ENCODE measurements at places on chromosomes 11 and 22.

DNA sequence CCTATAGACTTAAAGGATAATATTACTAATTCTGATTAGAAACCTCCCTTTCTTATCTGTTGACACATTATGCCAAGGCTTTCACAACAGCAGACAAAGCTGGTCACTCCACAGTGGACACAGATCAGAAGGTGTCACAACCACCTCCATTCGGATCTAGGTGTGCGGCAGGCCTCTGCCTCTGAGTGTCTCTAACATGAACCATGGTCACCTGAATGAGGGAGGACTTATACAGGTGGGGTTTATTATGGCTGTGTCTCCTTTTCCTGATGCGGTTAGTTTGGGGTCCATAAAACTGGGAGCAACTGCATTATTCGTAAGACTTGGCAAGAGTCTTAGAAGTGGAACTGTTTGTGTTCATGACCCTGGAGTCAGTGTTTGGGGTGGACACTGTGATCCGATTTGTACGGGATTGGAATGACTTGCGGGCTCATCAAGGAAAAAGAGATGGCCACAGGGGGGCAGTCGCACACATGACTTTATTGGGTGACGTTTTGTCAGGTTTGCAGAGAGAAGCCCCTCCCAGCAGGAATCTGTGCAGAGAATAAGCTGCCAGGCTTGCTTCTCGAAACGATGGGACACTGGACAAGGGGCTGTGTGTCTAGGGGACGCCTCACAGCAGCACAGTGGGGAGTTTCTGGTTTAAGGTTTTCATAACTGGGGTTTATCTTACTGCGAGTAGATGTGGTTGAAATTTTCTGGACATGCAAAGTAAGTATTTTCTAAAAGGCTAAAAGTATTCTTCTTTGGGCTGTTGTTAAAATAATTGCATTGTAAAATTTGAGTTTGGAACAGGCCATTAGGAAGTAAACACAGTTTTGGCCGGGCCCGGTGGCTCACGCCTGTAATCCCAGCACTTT, 90.6 kb downstream of the GAB4 start:
- peak; percentile 54 for DNase-seq

DNA sequence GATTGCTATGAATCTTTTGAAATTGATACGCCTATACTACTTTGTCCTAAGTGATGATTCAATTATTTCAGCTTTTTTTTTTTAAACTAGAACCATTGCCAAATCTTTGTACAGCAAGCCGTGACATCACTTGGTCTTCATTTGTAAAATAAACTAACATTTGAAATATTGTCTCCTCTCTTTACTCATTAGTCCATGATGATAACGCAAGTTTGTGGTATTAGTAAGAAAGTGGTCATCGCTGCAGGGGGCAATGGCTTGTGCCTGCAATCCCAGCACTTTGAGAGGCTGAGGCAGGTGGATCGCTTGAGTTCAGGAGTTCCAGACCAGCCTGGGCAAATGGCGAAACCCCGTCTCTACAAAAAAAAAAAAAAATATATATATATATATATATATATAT, 12.9 kb upstream of the ARHGAP42 start:
- DNase-seq, result no peak

GRCh38 chr22:23531966-23532705, 48.0 kb downstream of the IGLL1 start:
- DNase-seq, result no peak

DNA sequence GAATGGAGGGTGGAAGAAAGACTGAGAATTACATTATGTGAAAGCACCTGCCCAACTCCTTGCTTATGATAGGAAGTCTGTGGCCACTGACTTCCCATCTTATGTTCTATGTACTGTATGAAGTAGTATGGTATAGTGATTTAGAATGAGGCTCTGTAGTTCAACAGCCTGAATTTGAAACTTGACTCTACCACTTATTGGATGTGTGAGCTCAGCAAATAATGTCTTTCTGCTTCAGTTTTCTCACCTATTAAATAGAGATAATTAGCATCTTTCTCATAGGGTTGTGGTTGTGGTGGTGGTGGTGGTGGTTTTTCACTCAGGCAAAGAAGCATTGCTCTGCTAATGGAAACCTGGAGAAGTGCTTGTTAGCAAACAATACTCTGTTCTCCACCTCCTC, 121.6 kb downstream of the PAX6 start:
- DNase-seq, result no peak

DNA sequence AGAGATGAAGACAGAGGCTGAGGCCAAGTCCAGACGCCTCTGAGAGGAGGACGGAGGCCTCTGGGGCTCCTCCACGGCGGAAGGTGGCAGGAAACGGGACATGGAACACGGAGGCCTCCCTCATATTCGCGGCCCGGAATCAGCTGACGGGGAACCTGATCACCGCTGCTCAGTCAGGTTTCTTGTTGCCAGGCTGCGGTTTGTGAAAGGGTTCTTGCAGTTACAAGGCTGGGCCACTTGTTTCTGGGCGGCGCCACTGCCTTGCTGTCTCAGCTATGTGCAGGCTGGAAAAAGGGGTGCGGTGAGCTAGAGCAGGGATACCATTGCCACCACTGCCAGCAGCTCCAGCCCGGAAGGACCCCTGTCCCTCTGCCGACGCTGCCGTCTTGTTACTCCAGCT, 10.0 kb upstream of the MMP1 start:
- DNase-seq, result no peak

GRCh38 chr22:17137861-17138425, 16.8 kb upstream of the TMEM121B start:
- DNase-seq, result no peak

DNA sequence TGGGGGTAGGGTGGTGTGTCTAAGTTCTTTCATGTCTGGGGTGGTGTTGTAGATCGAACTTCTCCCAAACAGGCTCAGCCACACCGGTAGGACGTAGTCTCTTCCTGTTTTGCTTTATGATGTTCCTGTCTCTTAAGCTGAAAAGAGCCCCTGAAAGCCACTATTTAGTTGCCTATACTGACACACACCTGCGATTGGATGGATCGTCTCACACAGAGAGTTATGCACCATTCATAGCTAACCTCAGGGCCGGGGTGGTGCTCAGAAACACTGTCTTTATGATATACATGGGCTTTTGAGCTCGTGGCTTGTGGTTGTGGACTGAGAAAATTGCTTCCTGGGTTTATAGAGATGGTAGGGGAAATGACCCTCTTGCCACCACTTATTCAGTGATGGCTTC, 137.6 kb downstream of the TEAD1 start:
- DNase-seq, result no peak

- no peak for DNase-seq
Measured at GRCh38 chr22:44325718-44326490, 13.2 kb upstream of the SHISAL1 start.

GRCh38 chr11:119785131-119785530, 56.1 kb upstream of the NECTIN1 start:
- no peak for DNase-seq

- DNase-seq, result no peak
Measured at GRCh38 chr11:32821517-32821916, 8.2 kb upstream of the PRRG4 start.

DNA sequence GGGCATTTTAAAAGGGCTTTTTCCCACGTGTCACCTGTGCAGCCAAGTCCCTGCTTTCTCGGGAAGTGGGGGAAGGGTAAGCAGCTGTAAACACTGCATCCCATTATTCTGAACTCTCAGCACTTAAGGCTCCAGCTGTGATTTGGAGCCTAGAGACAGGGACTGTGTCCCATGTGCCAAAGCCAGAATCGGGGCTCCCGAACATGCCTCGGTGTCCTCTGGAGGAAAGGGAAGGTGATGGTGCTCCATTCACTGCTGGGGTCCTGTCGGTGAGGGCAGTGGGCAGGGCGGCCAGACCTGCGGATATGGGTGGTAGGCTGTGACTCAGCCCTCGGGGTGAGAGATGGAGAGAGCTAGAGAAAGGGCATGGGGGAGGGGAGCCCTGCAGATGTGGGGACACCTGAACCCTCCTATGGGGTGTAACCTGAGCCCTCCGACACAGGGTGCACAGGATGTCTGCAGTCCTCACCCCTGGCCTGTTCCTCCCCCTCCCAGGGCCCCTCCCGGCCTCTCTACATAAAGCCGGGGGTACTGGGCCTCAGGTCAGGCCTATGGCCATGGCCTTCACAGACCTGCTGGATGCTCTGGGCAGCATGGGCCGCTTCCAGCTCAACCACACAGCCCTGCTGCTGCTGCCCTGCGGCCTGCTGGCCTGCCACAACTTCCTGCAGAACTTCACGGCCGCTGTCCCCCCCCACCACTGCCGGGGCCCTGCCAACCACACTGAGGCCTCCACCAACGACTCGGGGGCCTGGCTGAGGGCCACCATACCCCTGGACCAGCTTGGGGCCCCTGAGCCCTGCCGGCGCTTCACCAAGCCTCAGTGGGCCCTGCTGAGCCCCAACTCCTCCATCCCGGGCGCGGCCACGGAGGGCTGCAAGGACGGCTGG, 31.8 kb downstream of the CAPN1 start:
- DNase-seq, result no peak

- DNase-seq, result no peak
Measured at GRCh38 chr22:23529166-23530103, 50.7 kb downstream of the IGLL1 start.

GRCh38 chr22:35381424-35382009, 621 bp downstream of the HMOX1 start:
- DNase-seq, result no peak

DNA sequence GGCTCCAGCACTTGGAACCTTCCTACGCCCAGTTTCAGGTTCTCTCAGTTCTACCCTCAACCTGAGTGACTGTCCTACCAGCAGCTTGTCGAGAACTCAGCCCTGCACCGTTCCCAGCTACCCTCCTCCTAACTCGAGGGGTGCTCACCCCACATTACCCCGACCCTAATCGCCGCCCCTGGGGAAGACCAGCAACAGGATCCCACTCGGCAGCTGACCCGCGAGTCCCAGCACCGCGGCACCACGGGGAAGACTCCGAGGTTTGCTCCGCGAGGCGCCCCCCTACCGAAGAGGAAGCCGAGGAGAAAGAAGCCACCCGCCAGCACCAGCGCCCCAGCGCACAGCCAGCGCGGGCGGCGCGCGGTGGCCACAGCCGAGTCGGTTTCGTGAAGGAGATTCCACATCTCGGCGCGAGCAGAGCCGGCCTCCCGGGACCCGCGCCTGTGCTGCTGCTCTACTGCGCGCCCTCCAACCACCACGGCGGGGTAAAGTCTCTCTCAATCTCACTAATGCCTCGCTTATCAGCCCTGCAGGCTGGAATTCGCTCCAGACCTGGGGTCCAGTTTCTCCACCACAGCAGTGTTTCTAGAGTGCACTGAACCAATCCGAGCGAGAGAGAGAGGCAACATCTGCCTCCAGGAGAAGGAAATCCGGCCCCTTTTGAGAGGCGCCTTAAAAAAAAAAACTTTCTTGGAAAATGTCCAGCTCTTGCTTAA, at the start of gene FOLH1:
Gene FOLH1 (minus strand): TSS at position 597 of the 716 bp plus-strand sequence. CDS start 193 bp downstream, at position 404.
- no peak for DNase-seq

DNA sequence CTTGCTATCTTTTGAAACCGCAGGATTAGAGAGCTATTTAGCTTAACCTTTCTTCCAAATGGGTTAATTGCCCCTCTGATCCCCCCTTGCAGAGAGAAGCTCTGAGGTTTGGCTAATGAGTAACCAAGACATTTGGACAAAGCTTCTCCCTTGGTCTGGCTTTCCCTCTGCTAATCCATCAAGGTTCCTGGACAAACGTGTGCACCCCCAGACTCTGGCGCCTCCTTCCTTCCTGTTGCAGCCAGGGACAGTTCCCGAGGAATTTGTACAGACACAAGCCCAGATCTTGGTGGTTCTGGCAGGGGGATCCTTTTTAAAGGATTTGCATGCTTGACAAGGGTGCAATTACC, 1.6 kb downstream of the KIAA1671 start:
- DNase-seq, result no peak

DNA sequence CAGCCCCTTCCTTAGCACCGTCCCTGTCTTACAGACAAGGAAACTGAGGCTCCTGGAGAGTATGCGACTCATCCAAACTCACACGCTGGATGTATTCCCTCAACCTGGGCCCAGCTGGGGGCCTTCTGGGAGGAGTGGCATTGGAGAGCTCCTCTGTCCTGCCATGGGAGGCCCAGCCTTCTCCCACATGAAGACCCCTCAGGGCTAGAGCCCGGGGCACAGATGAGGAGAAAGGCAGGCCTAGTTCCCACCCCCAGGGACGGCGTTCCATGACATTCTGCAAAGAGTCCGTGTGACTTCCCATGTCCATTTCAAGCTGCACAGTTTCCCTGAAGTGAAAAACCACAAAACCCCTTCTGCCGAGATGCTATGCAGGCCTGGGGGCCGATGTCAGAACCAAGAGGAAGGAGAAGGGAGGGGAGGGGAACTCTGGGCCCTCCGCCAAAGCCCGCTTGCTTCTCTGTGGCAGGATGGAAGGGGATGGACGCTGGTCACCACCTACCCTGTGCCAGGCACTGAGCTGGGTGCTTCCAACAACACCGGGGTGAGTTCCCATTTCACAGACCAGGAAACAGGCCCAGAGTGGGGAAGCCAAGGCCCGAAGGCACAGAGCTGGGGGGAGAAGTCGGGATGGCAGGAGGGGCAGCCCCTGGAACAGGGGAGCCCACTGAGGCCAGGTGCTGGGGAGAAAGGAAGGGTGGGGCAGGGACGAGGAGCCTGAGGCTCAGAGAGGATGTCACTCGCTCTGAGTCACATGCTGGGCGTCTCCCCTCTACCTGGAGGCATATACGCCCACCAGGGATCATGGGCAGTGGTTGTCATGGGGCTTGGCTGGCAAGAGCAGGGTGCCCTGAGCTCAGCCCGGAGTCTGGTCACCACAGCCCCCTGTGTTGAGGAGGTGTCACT, 15.7 kb downstream of the RAC2 start:
- DNase-seq, result peak; percentile 62

GRCh38 chr22:36726007-36726380, 22.4 kb upstream of the CACNG2 start:
- DNase-seq, result no peak

GRCh38 chr22:24129263-24129651, 52.0 kb upstream of the SUSD2 start:
- DNase-seq, result no peak
